Pancreas (tissue), 10 donors: ENCODE measurements at places on chromosomes 12 and 14.
A peak's percentile ranks its signal among the peaks of the same experiment; 100 is the strongest.

DNA sequence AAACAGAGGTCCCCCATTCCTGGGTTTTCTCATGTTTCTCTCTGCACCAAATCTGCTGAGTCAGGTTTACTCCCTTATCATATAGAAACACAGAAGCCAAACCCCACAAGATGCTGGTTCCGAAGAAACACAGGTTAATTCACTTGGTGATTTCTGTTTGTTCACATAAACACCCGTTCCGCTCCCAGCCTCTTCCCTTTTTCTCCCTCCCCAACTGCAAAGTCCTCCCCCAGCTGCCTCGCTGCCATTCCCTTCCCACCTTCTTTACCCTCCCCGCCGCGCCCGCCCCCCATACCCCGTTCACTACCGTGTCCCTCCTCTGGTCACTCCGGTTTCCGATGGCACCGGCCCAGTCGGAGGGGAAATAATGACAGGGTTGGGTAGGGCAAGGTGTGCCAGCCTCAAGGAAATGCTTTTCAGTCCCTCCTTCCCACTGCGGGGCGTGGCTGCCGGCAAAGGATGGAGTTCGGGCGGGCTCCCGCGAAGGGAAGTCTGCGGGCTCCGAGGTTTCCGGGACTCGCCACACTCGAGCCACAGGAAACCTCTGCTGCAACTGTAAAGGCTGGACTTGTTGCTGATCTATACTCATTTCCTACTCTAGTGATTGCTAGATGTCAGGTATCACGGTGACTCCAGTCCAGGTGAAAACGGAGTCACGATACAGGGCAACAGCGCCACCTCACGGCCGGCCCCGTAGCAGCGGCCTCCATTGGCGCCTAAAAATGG is at the start of gene STYK1:
Gene STYK1 (minus strand): TSS at position 394 of the 726 bp plus-strand sequence. CDS start 39,434 bp downstream, outside the sequence.
- DNase-seq: peak; percentile 60

- DNase-seq: no peak
Measured at GRCh38 chr12:48794870-48795269, 6.0 kb upstream of the ADCY6 start.

DNA sequence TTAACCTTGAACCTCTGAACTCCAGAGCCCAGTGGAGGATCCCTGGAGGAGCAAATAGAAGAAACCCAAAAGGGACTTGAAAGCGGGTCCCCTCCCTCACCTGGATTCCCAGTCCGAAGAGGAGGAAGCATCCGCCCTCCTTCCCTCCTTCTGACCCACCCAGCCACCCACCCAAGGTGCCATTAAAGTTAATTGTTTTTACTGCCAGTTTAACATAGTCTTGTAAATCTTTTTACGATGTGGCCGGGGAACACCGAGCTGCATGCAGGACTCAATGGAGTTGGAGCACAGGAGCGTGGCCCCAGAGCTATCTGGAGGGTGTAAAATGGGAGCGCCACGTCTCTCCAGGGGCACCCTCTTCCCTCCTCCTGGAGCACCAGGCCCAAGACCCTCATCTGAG is 49.9 kb upstream of the TBX3 start:
- no peak for DNase-seq

- DNase-seq: no peak
Measured at GRCh38 chr14:104573930-104574329, 5.6 kb upstream of the C14orf180 start.

GRCh38 chr14:22650960-22651521 is 6.9 kb upstream of the OR6J1 start:
- no peak for DNase-seq

DNA sequence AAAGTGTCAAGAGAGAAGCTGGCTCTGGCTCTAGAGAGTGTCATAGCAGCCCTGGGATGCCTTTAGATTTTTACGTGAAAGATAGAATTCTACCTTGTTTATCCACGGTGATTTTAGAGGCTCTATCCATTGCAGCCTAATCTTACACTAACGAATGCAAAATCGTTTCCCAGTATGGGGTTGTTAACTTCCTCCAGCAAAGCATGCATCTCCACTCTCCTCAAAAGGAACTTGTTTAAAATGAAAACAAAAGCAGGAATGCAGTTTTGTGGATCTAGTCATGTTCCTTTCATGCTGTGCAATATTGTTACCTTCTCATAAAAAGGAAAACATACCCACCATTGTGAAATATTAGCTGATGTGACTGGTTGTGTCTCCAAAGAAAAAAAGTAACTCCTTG is 88.4 kb downstream of the ANO2 start:
- no peak for DNase-seq

DNA sequence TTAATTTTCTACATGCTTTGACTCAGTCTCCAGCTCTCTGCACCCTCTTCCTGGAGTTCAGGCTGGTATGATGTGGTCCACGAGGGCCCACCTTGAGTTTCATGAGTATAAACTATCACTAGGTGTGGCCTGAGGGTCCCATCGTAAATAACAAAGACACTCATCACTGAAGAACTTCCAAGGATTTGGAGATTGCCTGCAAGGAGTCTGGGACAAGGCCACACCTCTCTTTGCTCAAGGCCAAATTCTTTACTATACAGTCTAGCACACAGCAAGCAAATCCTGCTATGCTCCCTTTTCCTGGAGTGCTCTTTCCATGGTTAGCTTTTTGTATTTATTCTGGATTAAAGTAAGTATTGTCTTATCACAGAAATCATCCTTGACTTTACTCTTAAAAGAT is 271.9 kb downstream of the SLC16A7 start:
- DNase-seq: no peak

GRCh38 chr14:82492157-82492556 is 958.5 kb upstream of the SEL1L start:
- no peak for DNase-seq

DNA sequence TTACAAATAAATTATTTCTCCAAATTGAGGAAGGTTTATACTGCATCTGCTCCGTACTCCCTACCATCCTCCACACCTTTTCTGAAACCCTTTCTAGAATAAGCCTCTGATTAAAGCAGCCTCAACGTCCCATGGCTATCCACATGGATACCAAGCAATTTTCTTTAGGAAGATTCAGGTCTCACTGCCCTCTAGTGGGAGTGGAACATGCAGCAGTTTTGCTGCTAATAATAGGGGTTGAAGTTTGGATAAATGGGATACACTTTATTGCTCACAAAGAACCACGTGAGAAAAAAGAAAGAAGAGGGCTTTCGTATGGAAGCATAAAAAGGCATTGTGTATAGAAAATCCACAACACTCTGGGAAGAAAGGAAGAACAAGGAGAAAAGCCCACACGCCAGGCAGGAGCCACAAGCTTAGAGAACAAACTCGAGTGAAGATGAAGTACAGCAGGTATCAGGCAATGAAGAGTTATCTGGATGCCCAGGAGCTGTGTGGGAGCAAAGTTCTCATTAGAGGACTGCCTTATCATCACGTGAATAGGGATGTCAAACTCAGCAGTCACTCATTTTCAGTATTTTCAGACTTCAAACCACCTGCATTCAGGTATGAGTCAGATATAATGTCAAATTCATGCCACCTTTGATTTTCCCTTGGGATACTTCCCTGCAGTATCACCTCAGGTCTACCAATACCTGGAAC is 45.8 kb downstream of the CCER1 start:
- DNase-seq: peak; percentile 2

DNA sequence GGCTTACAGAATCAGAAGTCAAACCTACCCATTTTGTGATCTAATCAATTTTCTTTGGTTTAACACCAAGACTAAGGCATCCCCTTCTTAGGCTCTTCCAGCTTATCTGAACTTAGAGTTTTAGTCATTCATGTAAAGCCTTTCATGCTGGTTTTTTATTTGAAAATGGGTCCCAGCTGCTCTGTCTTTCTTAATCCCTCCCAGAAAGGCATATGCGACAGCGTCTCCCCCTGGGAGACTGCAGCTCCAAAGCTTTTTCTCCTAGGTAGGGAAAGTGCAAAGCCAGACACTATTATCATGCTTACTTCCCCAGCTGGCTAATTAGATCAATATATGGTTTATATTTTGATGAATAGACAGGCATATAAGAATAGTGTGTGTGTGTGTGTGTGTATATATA is 96.6 kb upstream of the E2F7 start:
- no peak for DNase-seq

- DNase-seq: peak; percentile 36
Measured at GRCh38 chr12:9707864-9708808, 24.8 kb downstream of the CLECL1 start.

DNA sequence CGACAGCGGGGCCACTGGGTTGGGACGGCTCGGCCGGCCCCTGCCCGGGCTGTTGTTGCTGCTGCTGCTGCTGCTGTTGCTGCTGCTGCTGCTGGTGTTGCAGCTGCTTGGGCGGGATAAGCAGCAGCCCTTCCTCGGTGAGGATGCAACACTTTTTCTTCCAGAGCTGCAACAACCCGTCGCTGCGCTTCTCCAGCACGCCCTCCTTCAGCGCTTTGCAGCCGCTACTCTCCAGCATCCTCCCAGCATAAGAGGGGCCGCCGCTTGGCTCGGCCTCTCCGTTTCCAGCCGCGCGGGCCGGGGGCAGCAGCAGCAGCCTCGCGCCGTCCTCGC is 529 bp downstream of the PHLDA1 start:
- DNase-seq: no peak

- no peak for DNase-seq
Measured at GRCh38 chr14:71891970-71892369, 40.3 kb upstream of the RGS6 start.

GRCh38 chr12:27523305-27523641 is 733 bp upstream of the PPFIBP1 start:
- DNase-seq: no peak

GRCh38 chr12:81866081-81866480 is 106.9 kb upstream of the PPFIA2 start:
- DNase-seq: no peak

DNA sequence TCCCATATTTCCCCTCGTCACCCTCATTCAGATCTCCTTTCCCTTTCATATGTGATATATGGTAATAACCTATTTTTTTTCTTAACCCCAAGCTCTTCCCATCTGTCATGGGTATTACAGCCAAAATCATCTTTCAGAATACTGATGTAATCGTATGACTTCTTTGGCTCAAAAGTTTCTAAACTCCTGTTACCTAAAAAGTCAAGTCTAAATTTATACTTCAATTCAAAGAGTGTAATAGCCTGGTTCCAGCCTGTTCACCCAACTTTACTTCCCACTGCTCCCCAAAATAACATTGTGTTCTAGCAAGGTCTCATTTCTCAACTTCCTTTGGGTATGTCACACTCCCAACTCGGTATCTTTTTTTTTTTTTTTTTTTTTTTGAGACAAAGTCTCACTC is 48.5 kb downstream of the TBK1 start:
- DNase-seq: no peak

DNA sequence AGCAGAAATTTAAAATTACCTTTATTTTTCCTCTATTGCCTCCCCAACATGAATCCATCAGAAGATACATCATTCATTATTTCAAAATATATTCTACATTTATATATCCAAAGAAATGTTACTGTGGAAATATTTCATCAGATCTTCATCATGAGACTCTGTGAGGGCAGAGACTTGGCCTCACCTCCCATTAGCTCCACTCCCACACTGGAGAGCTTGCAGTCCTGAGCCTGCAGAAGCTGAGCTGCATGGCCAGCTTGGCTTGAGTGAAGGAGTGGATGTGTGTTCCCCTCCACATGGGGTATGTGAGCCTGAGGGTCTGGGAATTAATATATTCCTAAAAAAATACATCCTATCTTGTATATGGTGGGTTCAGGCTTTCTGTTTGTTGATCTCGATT is 961.9 kb downstream of the TMEM121 start:
- no peak for DNase-seq

GRCh38 chr12:17030338-17030737 is 424.4 kb upstream of the LMO3 start:
- DNase-seq: no peak

DNA sequence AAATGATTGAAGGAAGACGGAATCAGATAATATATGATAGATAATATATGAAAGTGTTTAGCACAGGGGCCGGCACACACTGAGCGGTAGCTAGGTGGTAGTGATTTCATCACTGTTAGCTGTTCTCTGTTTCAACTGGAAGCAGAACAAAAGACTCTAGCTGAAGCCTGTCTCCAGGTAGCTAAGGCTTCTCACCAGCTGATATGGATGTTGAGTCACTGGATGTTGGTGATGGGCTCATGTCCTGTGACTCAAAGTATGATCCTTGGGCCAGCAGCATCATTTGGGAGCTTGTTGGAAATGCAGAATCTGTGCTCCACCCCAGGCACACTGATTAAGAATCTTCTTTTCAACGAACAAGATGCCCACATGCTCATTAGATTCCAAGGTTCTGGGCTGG is 21.7 kb upstream of the KCNA5 start:
- no peak for DNase-seq

DNA sequence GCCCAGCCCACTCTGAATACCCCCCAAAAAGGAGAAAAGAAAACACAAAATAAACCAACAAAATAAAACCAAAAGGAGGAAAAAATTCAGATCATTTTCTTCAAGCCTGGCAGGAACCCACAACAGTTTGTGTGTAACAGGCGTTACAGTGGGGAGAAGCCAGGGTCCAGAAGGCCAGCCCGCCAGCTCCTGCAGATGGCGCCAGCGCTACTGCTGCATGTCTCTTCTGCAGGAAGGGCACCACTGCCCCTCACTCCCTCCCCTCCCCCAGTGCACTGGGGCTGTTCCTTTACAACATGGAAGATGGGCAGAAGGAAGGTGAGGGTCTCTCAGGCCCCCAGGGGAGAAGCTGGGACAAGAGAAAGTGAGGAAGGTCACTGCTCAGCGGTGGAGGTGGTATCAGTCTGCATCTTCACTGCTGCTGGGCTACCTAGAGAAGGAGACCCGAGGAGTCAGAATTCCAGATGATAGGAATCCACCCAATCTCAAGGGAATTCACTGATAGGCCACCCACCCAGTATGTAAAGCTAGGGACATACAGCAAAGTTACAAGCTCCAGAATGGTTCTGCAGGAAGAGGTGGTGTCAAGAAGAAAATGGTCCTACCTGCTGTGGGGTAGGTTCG is 2.3 kb upstream of the NOP2 start:
- DNase-seq: peak; percentile 71

DNA sequence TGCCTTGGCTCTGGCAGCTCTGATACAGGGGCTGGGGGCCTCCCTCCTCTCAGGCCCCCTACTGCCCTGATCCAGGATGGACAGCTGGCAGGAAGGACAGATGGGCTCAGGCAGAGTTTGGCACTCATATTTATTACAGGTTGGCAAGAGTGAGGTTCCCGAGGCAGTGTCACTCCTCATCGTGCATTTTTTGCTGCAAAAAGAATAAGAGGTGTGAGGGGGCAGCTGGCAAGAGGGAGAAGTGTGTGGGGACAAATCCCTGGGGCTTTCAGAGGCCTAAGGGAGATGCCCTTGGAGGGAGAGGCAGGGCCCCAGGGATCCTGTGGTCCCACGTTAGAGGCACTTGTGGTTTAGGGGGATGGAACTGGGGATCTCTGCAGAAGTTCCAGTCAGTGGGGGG is 5.0 kb downstream of the CMTM5 start:
- DNase-seq: no peak

- DNase-seq: peak; percentile 11
Measured at GRCh38 chr12:42568952-42569915, 20.3 kb downstream of the PRICKLE1 start.

- DNase-seq: no peak
Measured at GRCh38 chr14:49924852-49925251, 32.0 kb downstream of the ARF6 start.
